NCI-H1417 treated with DMSO at 0.1 percent for 48 hours (cell line): ENCODE measurements at places on chromosomes 3 and 15.

DNA sequence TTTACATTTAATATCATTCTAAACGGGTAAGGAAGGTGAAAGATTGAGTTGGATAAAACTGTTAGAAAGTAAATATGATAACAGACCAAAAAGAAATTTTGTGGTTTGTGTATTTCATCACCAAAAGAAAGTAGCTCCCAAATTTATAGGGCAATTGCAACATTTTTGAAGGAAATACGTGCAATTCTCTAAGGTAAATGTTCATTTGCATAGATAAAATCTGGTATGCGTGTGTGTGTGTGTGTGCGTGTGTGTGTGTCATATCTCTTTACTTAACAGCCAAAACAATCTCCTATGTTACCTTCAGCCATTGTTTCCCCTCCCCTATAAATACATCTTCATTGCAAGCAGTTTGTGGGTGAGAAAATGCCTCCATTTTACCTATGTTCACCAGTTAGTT is 208.4 kb downstream of the TNIK start:
- DNase-seq: no peak

- DNase-seq: no peak
Observed at GRCh38 chr15:95215017-95215416, 983.7 kb downstream of the MCTP2 start.

- no peak for DNase-seq
Observed at GRCh38 chr15:89743594-89743993, 7.5 kb downstream of the MESP1 start.

GRCh38 chr15:67836134-67836455 is 3.8 kb downstream of the RNU6-1 start:
- no peak for DNase-seq

DNA sequence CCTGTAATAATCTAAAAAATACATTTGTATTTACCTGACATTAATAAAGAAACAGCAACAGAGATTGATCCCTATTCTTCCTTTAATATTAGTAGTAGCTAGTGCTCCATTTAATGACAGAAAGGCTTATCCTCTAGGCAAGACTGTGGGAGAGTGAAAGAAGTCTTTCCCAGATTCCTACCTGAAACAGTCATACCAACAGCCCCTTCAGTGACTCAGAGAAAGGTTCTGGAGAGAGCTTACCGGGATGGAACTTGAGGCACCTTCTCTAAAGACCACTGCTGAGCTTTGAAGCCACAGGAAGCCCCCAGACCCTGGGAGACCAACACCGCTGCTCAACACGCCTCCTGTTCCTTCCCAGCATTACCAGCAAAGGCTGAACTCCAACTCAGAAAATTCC is 66.9 kb upstream of the FGF12 start:
- no peak for DNase-seq

DNA sequence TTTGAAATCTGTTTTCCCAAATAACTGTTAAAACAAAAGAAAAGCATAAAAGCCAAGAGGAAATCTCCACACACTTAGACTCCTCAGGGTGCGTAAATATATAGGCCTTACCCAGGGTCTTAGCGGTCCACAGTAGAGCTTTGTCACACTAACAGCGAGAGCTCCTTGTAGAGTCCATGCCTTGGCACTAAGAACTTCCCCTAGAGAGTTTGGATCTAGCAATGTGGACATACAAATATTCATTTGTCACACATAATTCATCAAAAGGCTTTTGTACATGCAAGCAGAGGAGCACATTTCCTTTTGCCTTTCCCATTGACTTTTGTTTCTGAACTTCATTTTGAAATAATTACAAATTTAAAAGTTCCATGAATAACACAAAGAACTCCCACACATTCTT is 11.0 kb upstream of the SLMAP start:
- DNase-seq: no peak

DNA sequence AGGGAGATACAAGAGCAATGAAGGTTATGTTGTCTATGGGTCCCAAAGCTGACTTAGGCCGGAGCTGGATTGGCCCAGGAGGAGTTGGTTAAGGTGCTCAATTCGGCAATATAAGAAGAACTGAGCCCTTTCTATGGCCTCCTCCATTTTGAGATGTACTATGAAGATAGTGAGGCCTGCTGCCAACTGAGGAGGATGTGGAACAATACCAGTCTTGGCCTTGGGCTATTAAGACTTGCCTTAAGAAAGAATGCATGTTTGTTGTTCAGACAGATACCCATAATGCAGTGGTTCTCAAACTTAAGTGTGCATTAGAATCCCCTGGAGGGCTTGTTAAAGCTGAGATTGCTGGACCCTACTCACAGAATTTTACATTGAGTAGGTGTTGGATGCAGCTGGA is 24.4 kb upstream of the LEKR1 start:
- DNase-seq: no peak

GRCh38 chr3:129050556-129051295 is 9.9 kb upstream of the GP9 start:
- no peak for DNase-seq

DNA sequence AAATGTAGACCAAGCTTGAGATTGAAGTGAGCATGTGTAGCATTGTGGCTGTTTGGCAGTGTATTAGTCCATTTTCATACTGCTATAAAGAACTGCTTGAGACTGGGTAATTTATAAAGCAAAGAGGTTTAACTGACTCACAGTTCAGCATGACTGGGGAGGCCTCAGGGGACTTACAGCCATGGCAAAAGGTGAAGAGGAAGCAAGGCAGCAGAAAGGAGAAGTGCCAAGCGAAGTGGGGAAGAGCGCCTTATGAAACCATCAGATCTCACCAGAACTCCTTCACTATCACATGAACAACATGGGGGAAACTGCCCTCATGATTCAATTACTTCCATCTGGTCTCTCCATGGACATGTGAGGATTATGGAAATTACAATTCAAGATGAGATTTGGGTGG is 8.6 kb upstream of the CERS3 start:
- DNase-seq: no peak

- no peak for DNase-seq
Observed at GRCh38 chr15:74937272-74937589, 642 bp downstream of the COX5A start.

DNA sequence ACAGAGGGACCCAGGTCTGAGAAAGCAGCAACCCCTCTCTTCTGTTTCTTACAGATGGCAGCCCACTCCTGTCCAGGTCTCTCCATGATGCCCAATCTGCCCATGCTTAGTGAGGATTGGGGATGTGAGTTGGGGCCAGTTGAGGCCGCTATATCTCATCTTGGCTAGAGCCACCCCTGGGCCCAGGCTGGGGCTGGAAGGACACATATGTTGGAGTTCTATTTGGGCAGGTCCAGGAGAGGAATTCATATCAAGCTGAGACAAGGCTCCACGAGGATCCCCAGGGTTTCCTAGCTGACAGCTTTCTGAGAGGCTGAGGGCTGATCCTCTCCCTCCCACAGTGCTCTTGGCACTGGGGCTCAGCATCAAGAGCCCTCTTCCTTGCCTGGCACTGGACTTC is 11.4 kb downstream of the TGM5 start:
- no peak for DNase-seq

- no peak for DNase-seq
Observed at GRCh38 chr3:139588450-139588849, 48.9 kb upstream of the RBP1 start.

GRCh38 chr3:144643771-144644198 is 672.2 kb downstream of the DIPK2A start:
- DNase-seq: no peak

GRCh38 chr15:57035664-57036063 is 117.2 kb downstream of the TCF12 start:
- no peak for DNase-seq

DNA sequence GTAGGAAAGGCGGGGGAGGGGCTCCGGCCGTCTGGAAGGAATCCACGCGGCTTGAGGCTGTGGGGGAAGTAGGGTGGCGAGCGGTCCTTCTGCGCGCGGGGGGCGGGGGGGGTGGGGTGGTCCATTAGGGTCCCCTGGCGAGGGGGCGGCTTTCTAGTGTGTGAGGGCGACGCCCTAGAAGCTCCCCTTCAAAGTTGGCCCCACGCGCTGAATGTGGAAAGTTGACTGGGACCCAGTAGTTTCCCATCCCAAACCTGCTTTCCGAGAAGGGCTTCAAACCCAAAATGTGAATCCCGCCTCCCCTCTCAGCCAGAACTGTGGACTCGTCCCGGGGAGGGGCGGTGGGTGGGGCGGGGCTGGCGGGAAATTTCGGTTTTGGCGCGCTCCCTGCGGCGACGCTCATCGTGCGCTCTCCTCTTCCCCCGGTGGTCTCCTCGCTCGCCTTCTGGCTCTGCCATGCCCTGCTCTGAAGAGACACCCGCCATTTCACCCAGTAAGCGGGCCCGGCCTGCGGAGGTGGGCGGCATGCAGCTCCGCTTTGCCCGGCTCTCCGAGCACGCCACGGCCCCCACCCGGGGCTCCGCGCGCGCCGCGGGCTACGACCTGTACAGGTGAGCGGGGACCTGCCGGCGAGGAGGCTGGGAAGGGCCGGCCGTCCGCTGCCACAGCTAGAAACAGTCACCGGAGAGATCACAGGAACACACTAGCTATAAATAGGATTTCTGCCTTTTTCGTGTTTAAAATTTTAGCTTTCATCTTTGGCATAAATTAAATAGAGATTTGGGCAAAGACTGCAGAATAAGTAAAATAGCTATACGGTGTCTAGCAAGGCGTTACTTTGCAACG is 790 bp downstream of the DUT start:
- DNase-seq: no peak

GRCh38 chr3:72011485-72011884 is 226.5 kb upstream of the PROK2 start:
- DNase-seq: no peak

- DNase-seq: no peak
Observed at GRCh38 chr3:178705925-178706324, 169.7 kb downstream of the KCNMB2 start.

GRCh38 chr15:59295261-59296001 is 77.2 kb downstream of the MYO1E start:
- no peak for DNase-seq

GRCh38 chr3:69389520-69390248 is 3.8 kb upstream of the FRMD4B start:
- no peak for DNase-seq

- DNase-seq: no peak
Observed at GRCh38 chr3:185754920-185755319, 69.9 kb downstream of the IGF2BP2 start.

DNA sequence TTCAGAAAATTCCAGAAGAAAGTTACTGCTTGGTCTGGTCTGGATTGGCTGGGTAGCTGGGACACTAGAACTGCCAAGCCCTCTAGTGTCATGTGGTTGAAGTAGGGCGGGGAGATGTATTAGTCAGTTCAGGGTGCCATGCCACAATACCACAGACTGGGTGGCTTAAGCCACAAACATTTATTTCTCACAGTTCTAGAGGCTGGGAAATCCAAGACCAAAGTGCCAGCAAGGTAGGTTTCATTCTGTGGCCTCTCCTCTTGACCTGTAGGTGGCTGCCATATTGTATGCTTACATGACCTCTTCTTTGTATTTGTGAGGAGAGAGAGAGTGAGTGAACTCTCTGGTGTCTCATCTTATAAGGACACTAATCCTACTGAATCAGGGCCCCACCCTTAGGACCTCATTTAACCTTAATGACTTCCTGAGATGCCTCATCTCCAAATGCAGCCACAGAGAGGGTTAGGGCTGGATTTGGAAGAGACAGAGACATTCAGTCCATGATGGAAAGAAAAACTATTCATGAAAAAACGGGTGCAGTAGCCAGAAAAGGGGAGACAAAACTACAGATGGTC is 18.1 kb upstream of the ZSCAN2 start:
- DNase-seq: no peak

- no peak for DNase-seq
Observed at GRCh38 chr3:18027161-18027939, 284.9 kb upstream of the TBC1D5 start.

- DNase-seq: no peak
Observed at GRCh38 chr3:45180051-45180450, 33.9 kb upstream of the CDCP1 start.

GRCh38 chr3:25897019-25897418 is 107.1 kb downstream of the OXSM start:
- DNase-seq: no peak

DNA sequence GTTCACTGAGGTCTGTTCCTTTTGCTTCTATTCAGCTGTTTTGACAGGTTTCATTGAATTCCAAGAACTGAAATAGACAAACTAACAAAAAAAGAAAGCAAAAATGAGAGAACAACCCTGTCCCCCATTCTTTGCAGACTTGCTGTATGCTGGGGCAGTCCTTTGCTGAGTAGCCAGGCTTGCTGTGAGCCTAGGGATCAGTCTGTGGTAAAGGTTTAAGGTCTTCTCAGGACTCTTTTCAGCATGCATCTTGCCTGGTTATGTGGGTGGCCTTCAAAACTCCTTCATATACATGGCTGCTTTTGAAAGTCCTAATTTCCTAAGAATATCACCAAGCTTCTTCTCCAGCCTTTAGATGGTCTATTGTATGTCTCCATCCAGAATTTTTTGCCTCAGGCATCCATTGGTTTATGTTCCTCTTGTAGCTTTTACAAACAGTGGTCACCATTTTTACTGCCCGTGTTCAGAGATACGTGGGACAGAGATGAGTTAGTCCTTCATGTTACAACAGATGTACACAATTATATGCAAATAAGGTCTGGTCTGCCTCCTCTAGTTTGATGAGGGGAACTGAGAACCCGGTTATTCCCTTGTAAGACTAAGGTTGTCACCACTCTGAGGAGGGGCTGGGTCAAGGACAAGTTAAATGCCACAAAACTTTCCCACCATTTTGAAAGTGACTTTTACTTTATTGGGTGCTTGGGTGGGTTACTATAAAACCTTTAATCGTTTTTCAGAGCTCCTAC is 41.4 kb downstream of the SACM1L start:
- no peak for DNase-seq

- DNase-seq: no peak
Observed at GRCh38 chr3:25724948-25725645, 58.1 kb downstream of the NGLY1 start.

DNA sequence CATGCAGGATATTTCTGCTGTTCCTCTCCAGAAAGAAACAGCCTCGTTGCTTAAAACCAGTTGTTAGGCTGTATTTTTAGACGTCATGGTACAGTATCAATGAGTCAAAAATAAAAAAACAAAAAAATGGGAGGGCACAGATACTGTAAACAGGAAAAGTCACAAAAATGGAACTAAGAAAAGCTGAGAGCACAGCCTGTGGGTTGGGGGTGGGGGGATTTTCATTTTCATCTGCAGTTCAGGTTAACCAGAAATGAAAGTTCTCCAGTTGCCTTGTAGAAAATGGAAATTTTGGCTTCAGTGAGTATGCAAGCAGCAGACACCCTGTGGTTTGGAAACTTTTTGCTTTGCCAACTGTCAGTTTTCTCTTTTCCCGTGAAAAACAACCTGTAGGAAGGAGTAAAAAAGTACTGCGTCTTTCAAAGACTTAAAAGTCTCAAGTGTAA is 59.0 kb downstream of the FRMD4B start:
- DNase-seq: no peak

DNA sequence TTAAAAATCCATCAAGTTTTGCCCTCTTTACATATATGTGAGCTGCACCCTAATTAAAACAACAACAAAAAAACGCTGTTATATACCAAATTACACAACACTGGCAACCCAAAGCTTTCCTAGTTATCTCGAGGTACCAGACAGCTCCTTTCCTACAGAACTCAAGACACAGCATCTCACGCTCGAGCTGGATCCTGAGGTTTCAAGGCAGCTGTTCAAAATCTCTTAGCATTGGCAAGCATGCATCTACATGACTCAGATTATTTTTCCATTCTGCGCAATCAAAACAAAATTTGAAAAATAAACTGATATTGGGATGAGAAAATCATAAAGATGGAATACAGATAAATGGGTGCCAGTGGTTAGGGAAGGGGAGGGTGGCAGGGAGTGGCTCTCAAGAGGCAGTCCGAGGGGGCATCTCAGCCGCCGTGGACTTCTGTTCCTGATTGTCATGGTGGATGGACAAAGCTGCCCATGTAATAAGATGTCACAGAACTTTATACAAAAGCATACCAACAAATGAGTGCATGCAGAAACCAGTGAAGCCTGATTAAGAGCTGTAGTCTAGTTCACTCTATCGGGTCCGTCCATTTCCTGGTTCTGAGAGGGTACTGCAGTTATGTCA is 91.5 kb downstream of the ADAMTS17 start:
- no peak for DNase-seq
